ENCODE measurements at places on chromosomes 16 and 17.
A peak's percentile ranks its signal among the peaks of the same experiment; 100 is the strongest.

DNA sequence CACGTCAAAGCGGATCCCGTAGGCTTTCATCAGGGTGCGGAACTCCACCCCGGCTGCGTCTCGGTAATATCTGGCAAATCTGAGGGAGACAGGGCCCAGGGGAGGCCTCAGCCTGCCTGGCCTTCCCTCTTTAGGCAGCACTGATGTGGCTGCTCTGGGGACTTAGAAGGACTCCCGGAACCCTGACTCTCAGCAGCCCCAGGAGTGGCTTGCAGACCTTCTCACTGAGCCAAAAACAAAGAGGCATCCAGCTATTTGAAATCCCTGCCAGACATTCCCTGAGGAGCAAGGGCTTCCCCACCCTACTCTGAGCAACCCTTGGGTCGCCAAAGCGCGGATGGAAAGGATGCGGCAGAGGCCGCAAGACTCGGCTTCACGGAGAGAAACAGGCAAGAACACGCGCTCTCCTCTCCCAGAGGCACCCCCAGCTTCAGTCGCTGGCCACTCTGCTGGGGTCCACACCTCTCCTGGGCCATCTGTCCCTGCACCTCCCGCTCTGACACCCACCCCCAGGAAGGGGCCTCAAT is 7.9 kb downstream of the P2RX5 start:
- DNase-seq = no peak

DNA sequence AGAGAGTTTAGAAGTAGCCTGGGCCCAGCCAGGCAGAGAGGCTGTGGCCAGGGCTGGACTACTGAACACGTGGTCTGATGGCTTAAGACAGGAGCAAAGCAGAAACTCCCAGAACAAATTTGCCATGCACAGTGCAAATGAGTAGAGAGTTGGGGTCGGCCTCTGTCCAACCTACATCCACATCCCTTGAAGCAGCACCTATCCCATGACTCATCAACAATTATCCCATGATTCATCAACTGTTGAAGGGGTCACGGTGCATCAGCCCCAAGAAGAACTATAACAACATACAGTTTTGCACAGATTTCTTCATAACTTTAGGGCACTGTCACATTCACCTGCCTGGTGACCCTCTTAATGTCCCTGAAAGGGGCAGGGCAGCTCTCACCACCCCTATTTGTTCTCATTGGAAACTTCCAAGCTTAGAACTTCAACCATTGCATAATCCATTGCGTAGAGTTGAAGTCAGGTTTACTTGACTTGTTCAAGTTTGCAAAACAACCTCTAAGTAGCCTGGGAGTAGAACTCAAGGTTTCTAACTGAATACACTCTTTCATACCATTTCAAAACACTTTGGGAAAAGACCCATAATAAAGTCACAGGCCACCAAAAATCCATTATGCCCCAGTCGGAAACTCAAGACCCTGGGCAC is 235.2 kb upstream of the CDH5 start:
- DNase-seq = no peak

- no peak for DNase-seq
Measured at GRCh38 chr16:255183-255582, 20.6 kb downstream of the RGS11 start.

GRCh38 chr17:32927201-32927723 is 691 bp upstream of the TMEM98 start:
- no peak for DNase-seq

GRCh38 chr16:57863434-57864160 is 61.3 kb upstream of the KIFC3 start:
- DNase-seq = peak; percentile 62

DNA sequence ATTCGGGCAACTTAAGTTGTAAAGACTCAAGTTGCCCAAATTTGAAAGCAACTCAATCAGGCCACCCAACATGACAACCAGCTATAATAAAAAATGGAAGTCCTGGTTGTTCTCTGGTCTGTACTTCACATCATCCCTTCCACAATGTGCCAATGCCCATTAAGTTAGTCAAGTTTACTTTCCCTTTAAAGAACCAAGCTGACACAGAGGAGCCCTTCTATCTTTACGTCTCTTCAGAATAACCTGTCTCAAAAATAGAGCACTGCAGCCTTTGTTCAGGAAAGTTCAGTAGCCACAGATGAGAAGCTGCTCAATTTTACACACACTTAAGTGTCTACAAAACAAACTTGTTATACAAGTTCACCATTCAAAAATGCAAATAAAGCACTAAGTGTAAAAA is 75.1 kb upstream of the C17orf78 start:
- DNase-seq = no peak

DNA sequence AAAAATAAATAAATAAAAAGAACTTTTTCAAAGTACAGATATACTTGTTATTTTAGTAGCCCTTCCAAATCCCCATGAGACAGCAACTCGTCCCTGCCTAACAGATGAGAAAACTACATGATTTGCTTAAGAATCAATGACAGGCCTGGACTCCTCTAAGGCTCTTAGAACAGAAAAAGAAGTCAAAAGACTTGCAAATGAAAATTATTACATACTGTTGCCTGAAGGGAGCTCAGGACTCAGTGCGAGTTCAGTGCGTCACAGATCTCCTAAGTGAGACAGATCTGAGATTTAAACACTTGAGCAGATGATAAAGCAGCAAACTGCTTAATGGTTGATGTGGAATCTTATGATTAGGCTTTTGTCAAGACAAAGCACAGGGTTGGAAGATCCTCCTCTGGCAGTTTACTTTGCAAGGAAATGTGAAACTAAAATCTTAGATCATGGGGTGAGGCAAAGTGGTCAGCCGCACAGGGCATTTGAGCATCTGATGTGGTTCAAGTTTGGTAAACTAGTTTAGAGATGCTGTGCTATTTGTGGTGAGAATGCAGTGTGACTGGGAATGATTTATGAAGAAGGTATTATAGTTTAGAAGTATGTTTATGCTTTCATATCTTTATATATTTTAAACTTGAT is 138.1 kb downstream of the TRIM37 start:
- DNase-seq = no peak

DNA sequence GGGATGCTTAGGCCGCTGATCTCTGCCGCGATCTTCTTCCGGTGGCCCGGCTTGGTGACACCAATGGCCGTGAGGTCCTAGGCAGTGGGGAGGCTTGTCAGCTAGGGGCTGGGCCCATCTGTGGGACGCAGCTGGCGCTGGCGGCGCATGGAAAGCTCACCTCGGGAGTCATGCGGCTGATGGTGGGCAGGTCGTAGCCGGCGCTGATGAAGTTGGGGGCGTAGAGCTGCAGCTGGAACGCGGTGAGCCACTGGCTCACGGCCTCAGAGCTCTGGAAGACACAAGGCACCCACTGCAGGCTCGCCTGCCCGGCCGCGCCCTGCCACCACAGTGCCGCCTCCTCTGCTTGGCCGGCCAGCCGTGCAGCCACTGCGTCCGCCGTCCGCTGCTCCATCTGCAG is 12.7 kb downstream of the CASKIN1 start:
- DNase-seq = no peak

- no peak for DNase-seq
Measured at GRCh38 chr16:87832741-87833502, 36.4 kb downstream of the SLC7A5 start.

- DNase-seq = peak; percentile 73
Measured at GRCh38 chr16:48081656-48082055, 74.1 kb downstream of the ABCC12 start.

- DNase-seq = no peak
Measured at GRCh38 chr16:74898659-74899058, 86.3 kb downstream of the WDR59 start.

Data from RCC 7860 (cell line).